ENCODE measurements at places on chromosomes 13 and 19.

DNA sequence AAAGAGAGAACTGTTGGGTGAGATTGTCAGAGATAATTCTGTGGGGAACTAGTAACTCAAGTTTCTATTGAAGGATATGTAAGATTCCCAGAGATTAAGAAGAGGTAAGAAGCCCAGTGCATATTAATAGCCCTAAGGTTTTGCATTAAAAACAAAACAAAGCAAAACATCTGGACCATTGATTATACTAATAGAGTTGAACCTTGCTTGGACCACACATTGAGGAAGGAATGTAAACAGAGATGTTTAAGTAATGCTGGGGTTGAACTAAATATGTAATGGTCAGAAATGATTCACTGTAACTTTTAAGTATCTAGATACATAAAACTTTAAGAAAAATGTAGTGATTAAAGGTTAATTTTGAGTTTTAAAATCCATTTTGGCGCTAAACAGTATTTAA, 1770.0 kb downstream of the PCDH9 start:
- no peak for DNase-seq

DNA sequence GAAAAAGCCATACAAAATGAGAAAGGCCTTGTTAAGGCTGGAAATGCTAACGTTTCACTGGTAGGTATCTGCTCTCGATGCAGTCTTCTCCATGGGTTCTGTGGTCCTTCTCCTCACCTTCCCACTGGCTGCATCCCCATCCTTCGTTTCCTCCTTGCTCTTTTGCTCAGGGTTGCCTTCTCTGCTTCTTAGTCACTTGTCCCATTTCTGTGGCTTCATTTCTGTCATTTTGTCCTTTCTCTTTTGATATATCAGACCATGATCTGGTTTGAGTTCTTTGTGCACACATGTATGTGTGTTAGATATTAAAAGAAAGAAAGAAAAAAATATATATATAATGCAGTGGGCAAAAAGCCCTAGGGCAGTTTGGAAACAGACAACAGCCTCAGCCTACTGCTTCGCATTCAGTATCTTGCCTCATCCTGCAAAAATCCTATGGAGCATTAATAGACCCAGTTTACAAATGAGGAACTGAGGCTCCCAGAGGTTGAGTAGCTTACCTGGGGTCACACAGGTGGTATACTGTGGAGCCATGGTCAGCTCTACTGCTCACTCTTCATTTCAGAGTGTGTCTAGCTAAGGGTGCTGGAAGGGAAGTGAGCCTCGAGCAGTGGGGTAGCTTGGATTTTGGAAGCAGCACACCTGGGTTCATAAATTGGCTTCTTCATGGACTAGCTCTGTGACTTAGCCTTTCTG, 57.6 kb upstream of the MEDAG start:
- DNase-seq, result no peak

DNA sequence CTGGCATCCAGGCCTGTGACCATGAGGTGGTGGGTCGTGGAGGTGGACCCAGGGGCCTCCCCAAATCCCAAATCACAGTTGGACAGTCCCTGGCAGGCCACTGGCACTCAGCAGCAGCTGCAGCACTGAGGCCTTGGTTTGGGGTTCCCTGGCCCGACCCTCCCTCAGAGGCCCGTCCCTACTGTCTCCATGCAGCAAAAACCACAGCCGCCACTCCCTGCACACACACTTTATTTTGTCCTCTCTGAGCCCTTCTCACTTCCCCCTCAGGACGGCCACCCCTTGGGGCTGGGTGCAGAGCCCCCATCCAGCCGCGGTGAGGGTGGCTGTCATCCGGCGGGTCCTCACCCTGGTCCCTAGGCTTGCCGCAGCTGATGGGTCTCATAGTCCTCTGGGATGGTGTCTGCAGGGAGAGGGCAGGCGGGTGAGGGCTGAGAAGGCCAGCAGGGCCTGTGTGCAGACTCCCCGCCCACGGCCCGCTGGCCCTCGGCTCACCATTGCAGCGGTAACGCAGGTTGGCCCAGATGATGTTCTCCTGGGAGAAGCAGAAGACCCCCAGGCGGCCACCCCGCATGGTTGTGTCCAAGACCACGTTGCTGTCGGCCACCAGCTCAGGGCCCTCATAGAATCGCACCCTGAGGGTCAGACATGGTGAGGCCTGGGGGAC, 8.4 kb downstream of the COMP start:
- no peak for DNase-seq

DNA sequence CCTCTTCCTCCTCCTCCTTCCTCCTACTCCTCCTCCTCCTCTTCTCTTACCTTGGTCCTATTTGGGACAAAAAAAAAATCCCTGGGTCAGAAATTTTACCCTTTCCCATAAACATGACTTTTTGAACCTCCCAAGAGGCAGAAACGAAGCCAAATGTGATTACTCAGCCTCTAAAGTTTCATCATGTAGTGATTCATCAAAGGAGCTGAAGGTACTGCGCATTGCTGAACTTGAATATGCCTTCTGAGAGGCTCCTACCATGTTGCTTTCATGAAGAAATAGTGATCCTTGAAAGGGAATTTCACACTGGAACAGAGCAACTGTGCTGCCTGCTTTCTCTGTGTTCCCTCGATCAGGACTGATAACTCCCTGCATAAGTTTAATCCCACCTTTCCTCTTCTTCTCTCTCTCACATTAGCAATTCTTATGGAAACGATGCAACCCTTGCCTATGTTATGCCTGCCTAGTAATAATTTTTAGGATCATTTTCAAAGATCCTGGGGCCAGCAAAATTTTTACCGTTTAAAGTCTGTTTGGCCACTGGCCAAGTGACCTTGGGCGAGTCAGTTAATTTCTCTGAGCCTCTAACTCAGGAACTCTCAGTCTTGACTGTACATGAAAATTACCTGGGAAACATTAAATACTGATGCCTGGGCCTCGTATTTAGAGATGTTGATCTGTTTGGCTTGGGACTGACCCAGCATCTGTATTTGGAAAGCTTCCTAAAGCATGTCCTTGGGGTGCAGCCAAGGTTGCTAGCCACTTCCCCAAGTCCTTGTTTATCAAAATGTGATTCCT, 149.5 kb downstream of the DCT start:
- no peak for DNase-seq

DNA sequence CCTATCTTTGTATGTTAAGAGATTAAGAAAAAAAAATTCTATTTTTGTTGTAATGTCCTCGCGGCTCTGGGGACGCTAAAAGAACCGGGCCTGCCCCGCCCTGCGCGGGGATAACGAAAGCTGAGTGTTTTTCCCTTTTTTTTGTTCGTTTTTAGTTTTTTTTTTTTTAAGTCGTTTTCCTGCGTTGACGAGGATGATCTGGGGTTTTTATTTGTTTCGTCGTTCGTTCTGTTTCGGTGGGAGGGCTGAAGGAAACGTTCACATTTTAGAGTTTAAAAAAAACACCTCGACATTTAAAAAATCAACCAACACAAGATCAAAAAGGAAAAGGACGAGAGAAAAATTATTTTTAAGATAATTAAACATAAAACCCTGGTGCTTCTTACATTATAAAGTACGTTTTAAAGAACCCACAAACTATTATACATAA, 5.6 kb downstream of the LYL1 start:
- no peak for DNase-seq

GRCh38 chr19:14370169-14370939, 10.9 kb upstream of the ADGRE5 start:
- DNase-seq, result no peak

DNA sequence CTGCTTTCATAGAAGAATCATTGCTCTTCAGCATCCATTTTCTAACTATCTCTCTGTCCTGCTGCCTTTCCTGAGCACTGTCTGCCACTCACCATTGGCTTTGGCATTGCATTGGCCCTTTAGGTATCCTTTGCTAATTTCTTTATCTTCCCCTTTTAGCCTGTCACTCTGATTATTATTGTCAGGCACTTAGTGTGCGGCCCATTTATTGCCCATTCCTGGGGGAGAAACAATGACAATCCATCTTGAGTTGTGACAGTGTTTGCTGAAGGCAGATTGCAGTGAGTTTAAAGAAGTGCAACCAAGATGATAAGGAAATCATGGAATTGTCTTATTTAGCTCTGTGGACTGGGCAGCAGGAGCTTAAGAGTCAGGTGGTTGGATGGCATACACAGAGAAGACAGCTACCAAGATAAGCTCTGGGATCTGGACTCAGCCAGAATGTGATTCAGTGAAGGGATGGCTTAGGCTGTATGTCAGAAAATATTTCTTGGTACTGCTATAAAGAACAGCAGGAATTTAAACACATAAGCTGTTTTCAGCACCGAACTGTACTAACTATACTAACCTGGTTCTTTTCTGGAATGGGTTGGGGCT, 25.3 kb downstream of the B3GLCT start:
- no peak for DNase-seq

DNA sequence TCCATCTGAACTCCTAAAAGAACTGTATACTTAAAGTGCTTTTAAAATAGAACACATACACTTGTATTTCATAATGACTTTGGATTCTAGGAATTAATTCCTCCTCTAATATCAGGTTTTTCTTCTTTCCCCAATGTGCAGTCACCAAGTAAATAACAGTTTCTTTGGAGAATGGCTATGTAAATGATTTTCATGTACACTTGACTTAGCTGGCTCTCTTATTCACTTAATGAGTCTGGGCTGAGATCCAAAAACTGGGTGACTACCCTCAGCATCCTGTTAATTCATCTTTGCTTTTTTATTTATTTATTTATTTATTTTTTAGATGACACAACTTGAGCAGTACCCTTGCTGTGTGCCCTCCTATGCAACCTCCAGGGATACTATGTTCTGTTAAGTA, 1003.7 kb downstream of the SLITRK1 start:
- DNase-seq, result no peak

DNA sequence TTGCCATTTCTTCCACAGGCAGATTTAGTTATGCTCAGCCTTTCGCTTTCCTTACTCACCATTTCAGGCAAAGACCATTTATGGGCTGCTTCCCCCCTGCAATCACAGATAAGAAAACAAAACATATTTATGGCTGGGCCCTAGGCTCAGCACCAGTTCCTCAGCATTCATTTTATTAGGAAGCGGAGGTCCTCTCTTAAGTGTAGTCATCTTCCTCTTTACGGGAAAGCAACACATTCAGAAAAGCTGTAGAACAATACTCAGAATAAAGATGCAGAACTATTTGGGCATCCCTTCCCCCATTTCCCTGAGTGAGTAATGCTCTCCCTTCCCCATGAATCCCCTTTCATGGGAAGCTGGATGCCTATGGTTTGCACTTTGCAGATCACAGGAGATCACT, 27.9 kb downstream of the FLT1 start:
- DNase-seq, result no peak
